Anterior cingulate cortex (tissue), 58 donors: ENCODE measurements at places on chromosomes 12 and 14.

- no peak for DNase-seq
Observed at GRCh38 chr12:105803292-105803691, 335.5 kb downstream of the NUAK1 start.

GRCh38 chr14:89618811-89619551, 201.9 kb upstream of the FOXN3 start:
- no peak for DNase-seq

DNA sequence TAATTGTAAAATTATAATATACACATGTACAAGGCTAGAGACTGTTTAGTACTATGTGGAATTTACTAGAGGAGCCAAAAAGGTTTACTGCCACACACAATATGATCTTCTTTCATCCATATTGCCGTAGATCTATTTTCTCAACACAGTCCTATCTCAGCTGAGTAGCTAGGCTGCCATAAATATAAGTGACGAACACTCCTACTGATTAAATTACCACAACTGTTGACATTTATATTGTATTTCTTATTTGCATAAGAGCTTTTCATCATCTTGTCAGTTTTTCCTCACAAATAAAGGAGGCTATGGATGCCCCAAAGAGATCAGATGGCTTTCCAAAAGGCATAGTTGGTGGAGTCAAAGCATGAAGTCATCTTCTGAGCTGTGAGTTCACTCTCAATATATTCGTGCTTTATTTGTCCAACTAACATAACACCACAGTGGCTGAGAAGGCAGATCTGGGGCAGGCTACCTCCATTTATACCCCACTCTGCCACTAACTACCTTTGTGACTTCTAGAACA, 78.6 kb downstream of the CCDC59 start:
- no peak for DNase-seq

GRCh38 chr12:91889910-91890309, 255.7 kb downstream of the BTG1 start:
- DNase-seq: no peak

GRCh38 chr14:68439676-68440075, 353.2 kb downstream of the ZFP36L1 start:
- DNase-seq: no peak

DNA sequence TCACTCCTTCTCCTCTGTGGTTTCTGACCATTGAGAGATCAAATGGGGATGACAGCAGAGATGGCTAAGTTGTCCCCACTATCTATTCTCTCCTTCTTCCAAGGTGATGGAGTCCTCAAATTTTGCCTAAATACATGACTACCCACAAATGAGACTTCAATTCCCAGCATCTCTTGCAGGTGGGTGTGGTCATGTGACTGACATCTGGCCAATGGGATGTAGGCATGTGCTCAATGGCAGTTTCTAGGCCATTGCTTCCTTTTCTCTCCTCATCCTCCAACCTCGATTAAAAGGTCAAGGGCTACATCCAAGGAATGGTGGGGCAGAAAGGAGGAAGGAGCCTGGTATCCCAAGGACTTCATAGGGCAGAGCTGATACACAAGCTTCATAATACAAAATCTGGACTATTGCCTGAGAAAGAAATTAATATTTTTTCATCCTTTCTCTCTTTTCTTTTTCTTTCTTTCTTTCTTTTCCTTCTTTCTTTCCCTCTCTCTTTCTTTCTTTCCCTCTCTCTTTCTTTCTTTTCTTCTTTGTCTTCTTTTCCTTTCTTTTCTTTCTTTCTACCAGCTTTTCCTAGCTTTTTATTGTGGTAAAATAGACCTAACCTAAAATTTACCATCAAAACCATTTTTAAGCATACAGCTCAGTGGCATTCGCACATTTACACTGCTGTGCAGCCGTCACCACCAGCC, 100.9 kb upstream of the PRB2 start:
- no peak for DNase-seq

DNA sequence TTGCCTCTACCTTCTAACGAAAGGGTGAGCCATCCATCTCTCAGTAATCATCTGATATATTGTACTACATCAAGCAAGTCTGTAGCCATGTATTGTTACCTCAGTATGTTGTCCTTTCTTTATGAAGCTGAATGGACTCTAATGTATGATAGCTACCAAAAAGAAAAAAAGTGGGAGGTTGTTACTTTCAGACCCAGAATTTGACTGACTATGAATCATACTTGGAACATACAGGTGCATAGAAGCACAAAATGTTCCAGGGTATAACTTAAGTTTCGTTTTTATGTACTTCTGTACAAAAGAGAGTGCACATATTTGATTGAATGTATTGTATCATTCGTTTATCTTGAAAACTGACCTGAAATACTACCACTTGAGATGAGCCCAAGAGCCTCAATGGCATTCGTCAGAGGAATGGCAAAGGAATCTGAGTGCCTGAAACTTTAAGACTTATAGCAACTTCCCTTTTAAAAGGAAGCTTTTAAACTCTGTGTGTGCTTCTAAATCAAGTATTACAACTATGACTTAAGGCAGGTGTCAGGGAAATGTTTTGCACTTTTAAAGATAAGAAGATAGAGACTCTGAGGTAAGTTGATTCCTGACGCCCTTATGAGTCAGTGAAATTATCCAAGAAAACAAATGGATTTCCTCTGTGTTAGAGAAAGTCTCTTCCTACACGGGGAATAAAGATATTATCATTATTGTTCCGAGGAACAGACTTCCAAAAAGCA, 951.5 kb downstream of the GALC start:
- no peak for DNase-seq

GRCh38 chr14:50025776-50026175, 90.6 kb downstream of the VCPKMT start:
- DNase-seq: no peak

- DNase-seq: no peak
Observed at GRCh38 chr14:73426877-73427276, 31.5 kb downstream of the NUMB start.

DNA sequence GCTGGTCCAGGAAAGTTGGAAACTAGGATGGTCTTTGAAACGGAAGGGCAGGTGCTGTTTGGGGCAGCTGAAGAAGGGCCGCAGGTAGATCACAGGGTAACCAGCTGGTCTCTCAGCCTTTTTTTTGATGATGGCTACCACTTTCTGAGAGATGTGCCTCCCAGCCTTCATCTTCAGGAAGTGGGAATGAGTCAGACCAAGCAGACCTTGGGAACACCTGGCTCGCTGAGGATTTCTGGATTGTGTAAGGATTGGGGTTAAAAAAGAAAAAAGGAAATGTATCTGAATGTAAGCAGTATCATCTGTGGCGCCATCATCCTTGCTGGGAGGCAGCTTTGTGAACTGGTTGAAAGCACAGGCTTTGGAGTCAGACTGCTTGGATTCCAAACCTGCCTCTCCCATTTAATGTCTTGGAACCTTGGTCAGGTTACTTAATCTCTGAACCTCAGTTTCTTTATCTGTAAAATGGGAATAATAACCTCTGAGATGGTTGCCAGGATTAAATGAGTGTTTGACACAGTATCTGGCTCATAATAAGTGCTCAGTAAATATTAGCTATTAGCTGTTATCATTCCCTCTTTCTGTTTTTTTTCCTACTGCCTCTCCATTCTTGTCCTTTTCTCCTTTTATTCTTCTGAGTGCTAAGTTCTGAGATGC, 1.7 kb downstream of the PRPF40B start:
- no peak for DNase-seq

- DNase-seq: no peak
Observed at GRCh38 chr12:58530742-58531062, 389.6 kb downstream of the LRIG3 start.

- DNase-seq: no peak
Observed at GRCh38 chr12:4386801-4387200, 7.3 kb upstream of the FGF23 start.

GRCh38 chr12:96099421-96099820, 64.0 kb upstream of the LTA4H start:
- DNase-seq: no peak

DNA sequence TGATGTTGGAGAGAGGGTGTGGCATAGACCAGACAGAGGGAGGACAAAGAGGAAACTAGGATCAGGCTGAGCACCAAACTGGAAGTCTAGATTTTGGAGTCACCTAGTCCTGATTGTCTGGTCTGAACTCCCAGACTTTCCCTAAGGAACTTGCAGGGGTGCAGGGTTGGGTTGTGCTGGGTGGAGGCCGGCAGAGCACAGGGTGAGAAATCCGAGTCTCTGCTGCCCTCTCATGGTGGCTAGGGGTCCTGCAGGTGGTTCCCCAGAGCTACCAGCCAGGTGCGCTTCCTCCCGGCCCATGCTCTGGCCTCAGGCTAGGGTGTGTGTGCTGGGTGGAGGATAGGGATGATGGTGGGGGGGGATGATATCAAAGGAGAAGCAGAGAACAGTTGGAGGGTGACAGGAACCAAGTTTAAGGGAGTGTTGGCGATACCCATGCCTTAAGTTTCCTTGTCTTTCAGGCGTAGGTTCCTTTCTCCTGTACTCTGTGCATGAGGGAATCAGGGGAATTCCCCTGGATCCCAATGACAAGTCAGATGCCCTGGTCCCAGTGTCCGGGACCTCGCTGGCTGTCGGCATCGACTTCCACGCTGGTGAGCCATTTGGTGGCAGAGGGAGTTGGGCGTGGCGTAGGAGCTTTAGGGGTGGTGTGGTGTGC, 33.5 kb upstream of the NXPH4 start:
- DNase-seq: peak; percentile 62

DNA sequence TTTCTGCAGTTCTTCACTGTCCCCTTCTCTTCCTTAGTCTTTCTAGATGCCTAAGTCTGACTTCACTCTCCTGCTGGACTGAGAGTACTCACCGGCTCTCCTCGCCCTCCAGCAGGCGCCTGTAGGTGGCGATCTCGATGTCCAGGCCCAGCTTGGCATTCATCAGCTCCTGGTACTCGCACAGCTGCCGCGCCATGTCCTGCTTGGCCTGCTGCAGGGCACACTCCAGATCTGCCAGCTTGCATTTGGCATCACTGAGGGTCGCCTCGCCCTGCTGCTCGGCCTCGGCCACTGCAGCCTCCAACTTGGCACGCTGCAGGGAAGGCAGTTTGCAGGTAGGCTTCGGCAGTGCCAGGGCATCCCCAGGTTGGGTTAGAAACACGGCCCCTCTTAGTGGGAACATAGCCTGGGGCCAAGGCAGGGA, 5.2 kb downstream of the KRT84 start:
- DNase-seq: no peak

DNA sequence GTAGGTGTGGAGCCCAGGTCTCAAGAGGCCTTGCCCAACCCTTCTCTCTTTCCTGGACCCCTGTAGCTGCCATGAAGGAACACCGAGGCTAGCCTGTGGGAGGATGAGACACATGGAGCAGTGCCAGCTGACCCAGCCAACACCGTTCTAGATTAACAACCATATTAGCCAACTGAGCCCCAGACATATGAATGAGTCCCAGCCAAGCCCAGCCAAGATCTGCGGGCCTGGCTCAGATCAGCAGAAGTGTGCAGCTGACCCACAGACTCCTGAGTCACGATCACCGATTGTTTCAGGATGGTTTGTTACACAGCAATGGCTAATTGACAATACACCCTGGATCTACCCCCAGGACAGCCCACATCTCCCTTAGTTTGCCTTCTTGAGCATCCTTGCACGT, 82.1 kb downstream of the NTF3 start:
- DNase-seq: no peak

DNA sequence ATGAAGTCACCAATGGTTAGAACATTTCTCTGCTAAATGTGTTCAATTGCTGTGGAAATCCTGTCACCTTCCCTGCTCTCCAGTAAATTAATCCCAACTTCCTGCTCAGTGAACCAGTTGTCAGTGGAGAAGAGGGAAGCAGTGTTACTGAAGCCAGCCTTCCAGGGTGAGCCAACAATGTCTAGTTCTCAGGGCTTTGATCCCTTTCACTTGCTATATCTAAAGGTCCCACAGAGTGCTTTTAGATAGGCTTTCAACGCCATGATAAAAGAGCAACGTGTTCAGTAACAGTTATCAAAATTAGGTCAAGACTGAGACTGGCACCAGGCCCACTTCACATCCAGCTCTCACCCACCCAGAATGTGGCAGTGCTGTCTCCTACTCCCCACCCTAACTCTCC, 139.7 kb downstream of the KCNH5 start:
- DNase-seq: no peak

DNA sequence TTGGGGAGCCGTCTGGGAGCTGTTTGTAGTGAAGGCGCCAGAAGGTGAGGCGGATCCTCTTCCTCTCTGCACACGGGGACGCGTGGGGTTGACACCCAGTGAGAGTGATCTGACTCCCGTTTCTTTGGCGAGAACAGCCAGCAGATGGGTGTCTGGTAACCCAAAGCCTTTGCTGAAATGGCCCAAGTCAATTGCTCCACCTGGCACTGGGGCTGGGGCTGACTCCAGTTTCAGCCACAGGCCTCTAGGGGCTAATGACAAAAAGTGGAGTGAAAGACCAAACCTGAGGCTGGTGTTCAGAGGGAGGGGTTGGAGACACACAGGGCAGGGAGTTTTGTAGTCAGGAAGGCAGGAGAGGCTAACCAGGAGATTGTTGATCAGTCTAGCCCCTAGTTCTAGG, 87.0 kb downstream of the FRMD6 start:
- no peak for DNase-seq

DNA sequence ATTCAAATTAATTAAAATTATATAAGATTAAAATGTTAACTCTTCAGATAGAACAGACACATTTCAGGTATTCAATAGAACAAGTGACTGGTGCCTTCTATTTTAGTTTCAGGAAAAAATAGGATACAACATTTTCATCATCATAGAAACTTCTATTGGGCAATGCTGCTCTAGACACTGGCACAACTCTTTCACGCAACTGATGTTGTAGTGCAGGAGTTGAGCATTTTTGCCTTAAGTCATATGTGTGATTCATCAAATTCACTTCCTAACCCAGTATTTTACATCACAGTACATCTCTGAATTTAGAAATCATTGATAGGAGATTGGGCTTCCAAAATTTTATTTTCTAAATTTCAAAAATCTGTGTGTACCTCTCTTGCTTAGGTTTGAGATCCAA, 215.4 kb upstream of the DIO2 start:
- no peak for DNase-seq

- DNase-seq: no peak
Observed at GRCh38 chr14:42027271-42027670, 420.6 kb downstream of the LRFN5 start.

DNA sequence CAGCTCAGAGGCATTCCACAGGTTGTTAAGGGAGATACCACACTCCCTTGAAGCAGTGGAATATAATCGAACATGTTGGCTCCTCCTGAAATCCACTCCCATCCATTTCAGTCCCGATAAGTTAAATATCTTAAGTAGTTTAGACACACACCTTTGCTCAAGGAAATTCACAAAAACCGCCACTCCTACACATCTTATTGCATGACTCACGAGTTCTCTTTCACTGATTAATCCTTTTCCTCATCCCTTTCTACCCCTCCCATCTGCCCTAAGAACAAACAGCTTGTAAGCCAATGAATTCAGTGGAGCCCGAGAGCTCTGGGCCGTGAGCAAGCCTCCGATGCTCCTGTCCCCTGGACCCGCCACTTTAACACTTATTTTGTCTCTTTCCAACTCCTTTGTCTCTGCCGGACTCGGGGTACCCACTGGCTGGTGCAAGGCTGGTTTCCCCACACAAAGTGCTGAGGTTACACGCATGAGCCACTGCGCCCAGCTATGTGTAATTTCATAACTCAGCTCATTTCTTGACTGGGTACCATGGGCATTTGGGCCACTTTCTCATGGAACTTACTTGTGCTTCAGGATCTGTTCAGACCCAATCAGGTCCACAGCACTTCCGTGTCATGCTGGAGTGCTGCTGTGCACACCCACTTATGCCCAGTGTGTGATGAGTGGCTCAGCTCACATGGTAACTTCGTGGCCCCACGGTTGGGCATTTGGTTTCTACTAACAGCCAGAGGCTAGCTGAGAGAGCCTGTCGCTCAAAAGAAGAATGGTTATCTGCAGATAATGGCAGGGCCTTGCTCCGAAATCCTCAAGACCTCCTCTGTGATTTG, 171.8 kb upstream of the ALG10B start:
- DNase-seq: no peak
